ENCODE measurements at places on chromosomes 6 and 20.

DNA sequence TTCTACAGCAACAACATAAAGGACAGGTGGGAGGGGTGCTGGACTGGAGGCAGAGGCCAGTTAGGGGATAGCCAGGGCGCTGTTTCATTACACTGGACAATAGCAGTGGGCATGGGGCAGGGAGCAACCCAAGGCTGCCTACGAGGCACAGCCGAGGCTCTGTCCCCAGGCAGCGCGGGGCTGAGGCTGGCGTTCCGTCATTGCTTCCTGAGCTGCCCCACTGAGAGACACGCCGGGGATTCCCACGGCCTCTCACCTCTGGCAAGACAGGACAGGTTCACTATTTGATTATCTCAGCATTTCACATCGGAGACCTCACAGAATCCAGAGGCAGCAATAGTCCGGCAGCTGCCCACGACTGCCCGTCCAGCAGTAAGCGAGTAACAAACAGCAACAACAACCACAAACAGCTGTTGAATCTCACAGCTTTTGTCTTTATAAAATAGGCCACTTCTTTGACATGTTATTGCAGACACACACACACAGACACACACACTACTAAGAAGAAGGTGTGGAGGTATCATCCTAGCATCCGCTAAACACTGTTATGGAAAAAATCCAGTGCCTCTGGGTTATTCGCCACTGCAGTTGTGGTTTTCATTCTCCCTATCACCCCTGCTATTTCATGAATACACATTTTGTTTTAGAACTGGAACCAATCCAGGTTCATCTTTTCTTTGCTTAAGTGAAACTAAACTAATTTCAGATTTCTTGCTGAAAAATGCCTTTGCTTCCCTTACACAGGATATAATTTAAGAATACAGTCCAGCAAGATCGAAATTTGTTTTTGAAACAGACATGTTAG is 19.5 kb downstream of the KIF25 start:
- DNase-seq: no peak

- DNase-seq: peak; percentile 75
Observed at GRCh38 chr6:139474145-139475108, 100.0 kb upstream of the CITED2 start.

DNA sequence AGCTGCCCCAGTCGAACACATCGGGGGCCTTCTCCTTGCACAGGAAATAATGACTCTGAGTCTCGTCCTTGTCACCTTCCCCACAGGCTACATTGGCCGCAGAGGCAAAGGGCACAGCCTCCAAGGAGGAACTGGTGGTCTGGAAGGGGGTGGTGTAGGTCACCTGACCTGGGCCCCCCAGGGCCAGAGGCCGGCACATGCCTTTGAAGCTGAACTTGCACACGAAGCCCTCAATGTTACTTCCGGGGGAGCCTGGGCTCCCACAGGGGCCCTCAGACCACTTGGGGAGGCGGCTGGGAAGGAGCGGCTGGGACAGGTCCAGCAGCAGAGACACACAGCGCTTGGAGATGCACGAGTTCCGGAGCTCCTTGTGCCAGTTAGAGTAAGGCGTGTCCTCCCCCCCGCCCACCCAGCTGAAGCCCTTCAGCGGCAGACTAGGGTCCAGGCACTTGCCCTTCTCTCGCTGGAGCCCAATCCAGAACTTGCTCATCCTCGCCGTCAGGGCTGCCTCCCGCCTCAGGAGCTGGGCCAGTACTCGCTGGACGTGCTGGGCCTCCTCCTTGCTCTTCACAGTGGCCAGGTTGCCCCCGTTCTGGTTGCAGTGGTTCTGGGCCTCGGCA is 578 bp downstream of the CD93 start:
- no peak for DNase-seq

GRCh38 chr6:2477250-2477649 is 231.8 kb upstream of the GMDS start:
- DNase-seq: no peak

DNA sequence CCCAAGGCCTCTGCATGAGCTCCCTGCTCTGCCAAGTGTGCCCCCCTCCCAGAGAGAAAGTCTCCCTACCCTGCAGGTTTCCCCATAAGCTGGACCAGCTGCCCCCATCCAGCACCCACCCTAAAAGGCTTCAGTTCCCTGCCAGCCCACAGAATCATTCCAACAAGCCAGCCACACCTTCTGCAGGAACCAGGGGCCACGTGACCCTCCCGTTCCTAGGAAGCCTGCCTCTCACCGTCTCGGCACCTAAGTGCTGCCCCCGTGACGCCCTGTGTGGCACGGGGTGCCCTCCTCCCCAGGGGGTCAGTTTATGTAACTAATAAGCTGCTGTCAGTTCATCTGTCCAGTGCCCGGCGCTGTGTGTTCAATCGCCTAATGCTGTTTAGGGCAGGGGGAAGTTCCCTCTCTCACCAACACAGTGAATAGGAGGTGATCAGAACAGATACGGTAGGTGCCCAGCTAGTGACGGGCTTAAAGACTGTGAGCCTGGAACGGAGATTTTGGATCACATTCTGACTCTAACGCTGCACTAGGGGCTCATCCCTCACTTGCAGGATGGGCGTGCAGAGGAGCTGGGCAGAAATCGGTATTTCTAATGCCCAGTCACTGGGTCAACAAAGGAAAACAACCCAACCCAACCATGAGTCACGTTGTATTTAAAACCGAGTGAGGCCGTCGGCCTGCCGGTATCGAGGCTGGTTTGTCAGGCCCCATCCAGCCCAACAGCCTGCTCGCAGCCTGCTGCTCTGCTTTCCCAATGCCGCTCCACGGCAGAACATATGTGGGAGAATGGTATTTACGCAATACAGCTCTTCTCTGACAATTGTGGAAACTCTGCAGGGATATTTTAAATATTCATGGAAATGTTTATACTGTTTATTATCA is 56.0 kb downstream of the RAMACL start:
- no peak for DNase-seq

- no peak for DNase-seq
Observed at GRCh38 chr6:149761438-149761837, 11.9 kb downstream of the PCMT1 start.

All from NCI-H1436 (cell line).